ENCODE measurements at places on chromosomes 11 and 22.

GRCh38 chr11:115154355-115154736 is 349.9 kb downstream of the CADM1 start:
- DNase-seq: no peak

DNA sequence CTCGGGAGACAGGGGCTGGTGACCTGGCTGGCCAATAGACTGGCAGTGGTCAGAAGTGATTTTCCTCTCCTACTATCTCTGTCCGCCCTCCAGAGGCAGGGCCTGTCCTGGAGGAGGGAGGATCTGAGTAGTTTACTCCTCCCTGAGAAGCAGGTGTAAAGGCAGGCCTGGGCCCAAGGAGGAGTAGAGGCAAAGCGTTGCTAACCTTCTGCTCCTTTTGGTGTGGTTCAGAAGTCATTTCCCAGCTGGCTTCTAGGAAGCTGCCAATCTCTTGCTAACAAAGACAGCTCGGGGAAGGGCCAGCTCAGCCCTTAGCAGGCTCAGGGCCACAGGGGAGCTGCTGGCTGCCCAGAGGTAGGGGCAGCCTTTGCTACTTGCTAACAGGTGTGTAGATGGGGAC is 151.1 kb upstream of the NECTIN1 start:
- no peak for DNase-seq

DNA sequence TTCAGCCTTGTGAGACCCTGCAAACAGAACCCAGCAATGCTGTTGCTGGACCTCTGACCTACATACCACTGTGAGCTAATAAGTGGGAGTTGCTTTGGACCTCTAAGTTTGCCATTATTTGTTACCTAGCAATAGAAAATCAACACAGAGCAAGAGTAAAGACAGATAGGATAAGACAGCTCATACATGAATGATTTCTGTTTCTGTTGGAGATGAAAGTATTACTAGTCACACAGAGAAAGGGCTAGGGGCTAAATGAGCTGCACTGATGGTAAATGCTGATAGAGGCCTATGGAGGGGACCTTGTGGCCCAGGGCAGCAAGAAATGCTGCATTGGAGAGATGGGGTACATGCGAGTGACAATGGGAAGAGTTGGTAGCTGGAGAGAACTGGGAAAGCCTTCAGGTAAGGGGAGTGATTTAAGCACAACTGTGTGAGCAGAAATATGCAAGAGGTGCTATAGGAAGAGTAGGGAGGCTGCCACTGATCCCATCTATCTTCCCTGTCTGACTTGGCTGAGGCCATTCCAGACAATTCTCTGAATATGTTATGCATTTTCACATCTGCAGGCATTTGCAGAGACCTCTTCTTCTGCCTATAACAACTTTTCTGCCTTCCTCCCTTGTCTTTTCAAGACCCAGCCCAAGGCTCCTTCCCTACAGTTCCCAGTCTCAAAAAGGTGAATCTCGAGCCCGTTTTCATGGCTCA is 46.1 kb upstream of the SYN3 start:
- DNase-seq: no peak

- DNase-seq: no peak
Measured at GRCh38 chr22:46844606-46845210, 82.3 kb downstream of the TBC1D22A start.

GRCh38 chr11:34408580-34409172 is 30.1 kb upstream of the CAT start:
- DNase-seq: no peak

GRCh38 chr11:132475026-132475425 is 1057.3 kb downstream of the OPCML start:
- DNase-seq: no peak
